ENCODE measurements at places on chromosomes 12 and 14.

DNA sequence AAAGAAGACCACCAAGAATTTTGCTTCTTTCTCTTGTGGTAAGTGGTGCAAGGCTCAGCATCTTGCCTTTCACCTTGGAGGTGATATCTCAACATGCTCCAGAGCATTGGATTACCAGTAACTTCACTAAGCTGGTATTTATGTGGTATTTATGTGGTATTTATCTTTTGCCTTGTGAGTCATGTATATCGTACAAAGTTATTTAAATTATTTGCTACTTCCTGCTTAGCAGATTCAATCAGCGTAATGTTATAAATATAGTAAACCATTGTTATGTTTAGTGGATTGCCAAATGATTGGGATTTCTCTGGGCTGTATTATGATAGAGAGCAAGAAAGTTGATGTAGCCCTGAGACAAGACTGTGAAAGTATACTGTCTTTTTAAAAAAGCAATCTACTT lies 366.4 kb downstream of the IPO8 start:
- DNase-seq = no peak

GRCh38 chr12:111321317-111321716 lies 47.6 kb downstream of the PHETA1 start:
- DNase-seq = no peak

GRCh38 chr14:72709916-72710611 lies 183.8 kb downstream of the DPF3 start:
- DNase-seq = no peak

DNA sequence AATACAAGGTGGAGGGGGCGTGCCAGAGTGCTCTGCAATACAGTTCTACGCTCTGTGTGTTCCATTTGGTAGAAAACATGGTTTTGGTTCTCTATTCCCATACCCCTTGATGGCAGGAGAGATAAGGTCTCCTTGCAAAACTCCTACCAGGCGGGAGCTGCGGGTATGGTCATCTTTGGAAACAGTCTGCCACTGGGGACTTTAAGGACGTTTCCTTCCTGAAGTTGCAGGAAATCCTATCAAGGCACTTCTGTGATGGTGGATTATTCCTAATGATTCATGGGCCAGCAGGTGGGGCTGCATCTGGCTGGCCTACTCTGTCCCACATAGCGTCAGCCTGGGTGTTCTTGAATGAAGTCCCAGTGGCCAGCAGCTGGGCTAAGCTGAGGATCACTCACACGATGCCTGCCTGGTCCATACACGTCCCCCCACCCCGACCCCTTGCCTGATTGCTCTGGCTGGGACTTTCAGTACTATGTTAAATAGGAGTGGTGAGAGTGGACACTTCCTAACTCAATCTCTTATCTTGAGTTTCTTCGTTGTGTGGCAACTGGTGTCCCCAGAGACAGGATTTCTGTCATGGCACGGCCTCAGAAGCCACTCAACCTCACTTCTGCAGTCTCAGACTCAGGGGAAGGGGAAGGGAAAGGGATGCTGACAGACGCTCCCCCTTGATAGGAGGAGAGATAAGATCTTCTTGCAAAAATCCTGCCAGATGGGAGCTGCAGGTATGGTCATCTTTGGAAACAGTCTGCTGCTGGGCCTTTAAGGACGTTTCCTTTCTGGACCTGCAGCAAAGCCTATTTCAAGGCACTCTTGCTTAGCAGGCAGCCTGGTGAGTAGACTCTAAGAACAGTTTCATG lies 61.0 kb upstream of the FKBP4 start:
- no peak for DNase-seq

DNA sequence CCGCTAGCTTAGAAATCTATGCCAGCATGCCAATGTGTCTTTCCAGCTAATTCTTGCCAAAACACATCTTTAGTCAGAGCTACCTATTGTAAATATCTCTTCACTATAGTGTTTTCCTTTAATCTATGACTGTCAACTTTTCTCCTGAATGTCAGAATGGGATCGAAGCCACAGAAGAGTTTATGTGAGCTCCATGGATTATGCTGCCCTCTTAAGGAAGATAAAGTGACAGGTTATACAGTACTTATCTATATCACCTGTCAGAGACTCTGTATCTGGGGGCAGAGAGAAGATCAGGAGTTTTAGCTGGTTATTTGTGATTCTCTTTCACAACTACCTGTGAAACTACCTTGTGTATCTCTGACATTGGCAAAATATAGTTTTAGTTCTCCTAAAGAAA lies 204.3 kb upstream of the SEL1L start:
- no peak for DNase-seq

- DNase-seq = no peak
Measured at GRCh38 chr12:98345308-98345876, 170.0 kb upstream of the TMPO start.

DNA sequence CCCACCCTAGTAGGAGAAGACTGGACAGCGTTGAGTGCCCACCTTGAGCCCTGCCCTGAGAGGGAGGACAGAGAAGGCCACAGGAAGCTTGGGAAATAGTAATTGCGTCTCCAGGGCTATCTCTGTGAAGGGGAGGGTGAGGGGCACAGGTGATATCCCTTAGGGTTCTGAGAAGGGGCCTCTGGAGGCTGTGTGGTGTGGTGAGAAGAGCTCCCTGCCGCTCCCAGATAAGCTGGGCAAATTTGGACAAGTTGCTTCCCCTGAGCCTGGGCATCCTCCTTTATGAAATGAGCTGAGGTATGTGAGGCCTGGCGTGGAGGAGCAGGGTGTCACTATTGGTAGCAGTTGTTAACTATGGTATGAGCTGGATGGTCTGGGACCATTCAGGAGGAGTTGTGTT lies 23.5 kb upstream of the LRP1-AS start:
- no peak for DNase-seq

DNA sequence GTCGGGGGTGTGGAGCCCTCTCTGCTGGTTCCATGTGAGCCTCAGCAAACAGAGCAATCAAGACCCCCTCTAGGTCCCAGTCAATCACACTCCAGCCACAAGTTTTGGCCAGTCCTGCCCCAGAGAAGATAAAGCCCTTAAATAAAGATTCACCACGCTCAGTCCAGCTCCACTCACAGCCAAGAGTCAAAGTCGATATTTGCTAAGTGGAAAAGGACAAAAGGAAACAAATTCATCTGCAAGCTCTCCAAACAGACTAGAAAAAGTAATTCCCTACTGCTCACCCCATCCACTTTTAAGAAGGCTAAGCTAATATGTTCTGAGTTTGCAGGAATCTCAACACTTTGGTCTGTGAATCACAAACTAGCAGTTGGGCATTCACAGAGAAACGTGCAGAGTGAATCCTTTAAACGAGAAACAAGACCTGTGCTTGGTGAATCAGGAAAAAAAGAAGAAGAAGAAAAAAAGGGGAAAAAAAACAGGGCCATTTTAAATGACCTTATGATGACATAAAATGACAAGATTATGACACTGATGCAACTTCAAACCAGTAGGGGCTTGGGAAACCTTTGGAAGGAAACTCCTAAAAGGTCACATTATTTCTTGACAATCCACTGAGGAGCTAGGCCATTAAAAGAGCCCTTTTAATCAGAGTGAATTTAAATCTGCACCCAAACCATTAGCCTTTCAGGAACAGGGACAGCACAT lies 41.8 kb upstream of the FOXN3 start:
- DNase-seq = no peak

DNA sequence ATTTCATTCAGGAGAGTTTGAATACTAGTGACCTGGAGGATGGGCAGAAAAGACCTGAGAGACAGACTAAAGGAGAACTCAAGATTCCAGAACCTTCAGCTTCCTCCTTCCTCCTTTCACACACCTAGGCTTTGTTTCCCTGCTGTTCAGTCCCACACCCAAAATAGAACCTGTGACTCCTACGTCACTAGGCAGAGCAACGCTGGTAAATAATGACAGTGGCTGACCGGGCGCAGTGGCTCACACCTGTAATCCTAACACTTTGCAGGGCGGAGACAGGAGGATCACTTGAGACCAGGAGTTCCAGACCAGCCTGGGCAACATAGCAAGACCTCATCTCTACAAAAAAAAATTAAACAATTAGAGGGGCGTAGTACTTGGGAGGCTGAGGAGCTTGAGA lies 166.4 kb upstream of the FKBP4 start:
- DNase-seq = no peak

DNA sequence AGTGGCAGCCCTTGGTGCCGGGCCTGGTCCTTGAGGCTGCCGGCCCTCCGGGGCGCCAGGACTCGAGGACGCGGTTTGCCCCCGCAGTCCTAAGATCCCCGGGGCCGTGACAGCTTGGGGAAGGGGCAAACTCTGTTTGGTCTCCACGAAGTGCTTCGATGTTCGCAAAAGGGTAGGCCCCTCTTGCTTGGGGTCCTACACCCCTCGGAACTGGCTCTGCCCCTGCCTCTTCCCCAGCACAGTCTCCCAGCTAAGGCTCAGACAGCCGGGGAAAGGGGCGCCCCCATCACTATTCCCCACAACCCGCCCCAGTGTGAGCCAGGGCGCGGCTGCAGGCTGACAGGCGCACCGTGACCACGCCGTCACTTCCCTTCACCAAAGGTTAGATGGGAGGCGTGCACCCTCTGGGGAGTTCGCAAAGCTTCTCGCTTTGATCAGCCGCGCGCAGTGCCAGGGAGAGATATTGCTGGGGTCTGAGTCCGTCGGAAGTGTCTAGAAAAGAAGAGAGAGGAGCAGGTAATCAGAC lies 7.2 kb upstream of the OTX2 start:
- no peak for DNase-seq

DNA sequence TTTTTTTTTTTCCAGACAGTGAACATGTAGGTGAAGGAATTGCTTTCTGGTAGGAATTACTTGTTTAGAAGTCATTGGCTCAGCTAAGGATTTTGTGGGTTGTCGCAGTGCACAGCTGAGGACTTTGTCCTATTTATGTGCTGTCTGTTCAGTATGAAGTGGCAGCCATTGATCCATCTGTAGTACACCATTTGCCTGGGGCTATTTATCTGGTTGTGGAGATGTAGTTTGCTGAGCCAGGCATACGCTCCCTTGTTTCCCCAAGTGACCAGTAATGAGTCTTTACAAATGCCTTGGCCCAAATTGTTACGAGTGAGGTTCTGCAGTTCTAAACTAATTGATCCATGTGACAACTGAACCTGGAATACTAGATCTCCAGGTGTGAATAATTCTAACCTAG lies 140.1 kb downstream of the NRXN3 start:
- no peak for DNase-seq

DNA sequence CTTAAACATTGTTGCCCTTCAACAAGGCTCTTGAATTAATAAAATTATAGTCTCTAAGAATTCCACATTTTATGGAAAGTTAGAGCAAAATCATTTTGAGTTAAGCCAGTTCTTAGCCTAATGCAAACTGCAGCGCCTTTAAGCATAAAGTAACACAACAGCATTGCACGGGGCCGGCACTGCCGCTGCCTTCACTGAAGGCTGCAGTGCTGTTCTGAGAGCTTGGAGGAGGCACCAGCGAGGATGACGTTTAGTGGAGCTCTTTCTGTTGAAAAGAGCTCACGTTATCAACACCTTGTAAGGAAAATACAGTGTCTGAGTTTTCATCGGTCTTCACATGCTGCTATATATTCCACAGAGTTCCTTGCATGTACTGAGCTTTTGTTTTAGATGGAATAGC lies 38.3 kb upstream of the DYNC1H1 start:
- DNase-seq = no peak

- no peak for DNase-seq
Measured at GRCh38 chr12:68364328-68364727, 32.2 kb upstream of the MDM1 start.

- no peak for DNase-seq
Measured at GRCh38 chr12:98151105-98151590, 364.2 kb upstream of the TMPO start.

DNA sequence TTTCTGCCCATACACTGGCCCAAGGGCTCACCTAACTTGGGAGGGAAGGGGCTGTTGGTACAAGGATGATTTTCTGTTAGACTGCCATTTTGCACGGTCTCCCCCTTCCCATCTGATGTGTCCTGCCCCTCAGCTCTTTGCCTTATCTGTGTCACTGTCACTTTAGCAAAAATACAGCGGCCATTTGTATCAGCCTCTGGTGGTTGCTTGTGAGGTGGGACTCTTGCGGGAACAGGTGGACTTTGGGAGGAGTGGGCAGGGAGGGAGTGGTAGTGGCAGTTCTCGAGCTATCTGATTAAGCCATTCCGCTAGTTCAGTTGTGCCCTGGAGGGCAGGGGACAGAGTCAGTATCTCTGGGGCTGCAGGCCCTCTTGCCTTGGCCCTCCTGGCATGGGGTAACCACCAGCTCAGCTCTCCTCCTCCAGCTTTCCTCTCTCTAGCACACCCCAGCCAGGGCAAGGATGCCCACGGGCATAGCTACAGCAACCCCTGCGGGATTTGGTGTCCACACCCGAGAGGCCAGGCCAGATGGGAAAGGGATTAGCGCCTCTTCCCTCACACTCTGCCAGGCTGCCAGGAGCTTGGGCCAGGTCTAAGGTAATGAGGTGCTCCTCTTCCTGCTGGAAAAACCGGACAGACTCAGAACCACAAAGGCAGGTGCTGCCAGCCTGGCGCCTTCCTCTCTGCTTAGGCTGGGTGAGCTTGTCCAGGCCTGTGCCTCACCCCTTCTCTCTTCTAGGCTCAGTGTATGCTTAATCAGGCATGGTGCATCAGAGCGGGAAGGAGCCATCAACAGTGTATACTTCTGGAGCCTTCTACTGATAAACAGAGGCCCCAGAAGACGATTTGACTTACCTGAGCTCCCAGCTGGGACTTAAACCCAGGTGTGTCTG lies 8.7 kb downstream of the SLC48A1 start:
- no peak for DNase-seq

DNA sequence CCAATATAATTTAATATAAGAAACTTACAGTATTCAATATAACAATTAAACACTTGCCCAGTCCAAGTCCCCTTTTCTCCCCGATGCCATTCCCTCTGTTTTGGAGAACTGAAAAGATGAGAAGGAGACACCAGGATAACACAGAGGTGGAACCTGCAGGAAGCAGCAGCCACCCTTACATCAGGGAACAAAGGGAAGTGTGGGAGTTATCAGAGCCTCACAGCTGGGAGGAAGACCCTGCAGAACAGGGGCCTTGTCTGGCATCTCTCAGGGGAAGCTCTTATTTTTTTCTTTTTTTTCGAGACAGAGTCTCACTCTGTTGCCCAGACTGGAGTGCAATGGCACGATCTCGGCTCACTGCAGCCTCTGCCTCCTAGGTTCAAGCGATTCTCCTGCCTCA lies 52.6 kb downstream of the CALM1 start:
- no peak for DNase-seq
